ENCODE measurements at places on chromosomes 12 and 14.

GRCh38 chr12:51897181-51897580 is 9.3 kb downstream of the ANKRD33 start:
- no peak for DNase-seq

DNA sequence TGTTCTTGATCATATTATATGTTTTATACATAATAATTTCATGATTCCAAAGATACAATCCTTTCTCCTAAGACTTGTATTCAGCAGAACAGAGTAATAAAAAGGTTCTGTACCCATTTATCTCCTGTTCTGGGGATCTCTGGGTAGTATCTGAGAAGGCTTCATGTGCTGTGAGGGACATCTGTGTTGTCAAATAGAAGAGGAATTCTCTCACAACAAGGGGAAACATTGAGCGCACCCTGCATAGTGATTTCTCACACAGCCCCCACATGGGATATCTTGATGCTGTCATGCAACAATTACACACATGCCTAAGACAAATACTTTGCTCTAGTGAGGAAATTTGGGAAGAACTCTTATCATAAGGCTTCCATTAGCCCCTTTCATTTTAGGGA is 101.8 kb upstream of the ATF1 start:
- DNase-seq: no peak

GRCh38 chr12:13336216-13336615 is 139.7 kb downstream of the EMP1 start:
- no peak for DNase-seq

DNA sequence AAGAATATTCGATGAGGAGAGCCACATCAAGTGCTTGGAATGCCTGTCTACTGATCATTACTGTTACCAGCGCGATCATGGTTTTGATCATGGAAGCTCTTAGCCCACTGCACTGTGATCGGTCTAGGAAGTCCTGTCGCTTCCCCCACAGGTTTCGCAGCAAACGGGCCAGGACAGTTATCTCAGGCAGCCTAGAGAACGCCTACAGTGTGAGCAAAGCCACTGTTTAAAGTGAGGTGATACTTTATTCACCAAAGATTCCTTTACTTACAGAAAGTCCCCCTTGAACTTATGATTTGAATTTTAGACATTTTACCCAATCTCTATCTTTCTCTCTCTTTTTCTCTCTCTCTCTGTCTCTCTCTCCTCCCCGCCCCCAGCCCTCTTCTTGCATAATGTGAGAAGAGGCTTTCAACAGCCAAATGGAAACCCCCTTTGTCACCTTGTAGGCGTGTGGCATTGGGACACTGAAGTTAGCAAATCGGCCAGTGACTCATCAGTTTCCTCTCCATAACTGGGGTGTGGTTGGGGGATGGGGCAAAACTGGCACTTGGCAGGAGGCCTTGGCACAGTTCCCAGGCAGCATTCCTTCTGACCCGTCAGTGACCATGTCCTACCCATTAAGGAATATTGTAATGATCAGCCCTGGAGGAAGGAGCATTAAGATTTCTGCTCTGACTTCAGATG is 214.8 kb downstream of the CHST11 start:
- DNase-seq: no peak

- DNase-seq: no peak
Observed at GRCh38 chr12:111767362-111768158, 827 bp downstream of the ALDH2 start.

DNA sequence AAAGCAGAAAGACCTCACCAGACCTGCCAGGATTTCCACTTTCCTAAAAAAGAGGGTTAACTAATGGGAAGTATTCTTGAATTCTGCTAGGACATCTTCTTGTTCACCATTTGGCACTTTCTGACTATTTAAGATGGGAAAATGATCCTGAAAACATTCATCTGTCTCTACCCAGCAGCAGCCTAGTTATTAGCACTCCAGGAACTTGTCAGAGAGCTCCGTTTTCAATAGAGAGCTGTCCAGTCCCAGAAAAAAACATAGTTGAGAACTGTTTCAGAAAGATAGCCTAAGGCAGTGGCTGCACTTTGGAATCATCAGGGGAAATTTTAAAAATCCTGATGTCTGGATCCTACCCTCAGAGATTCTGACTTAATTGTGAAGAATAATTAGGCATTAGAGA is 22.1 kb upstream of the CEP83 start:
- no peak for DNase-seq

GRCh38 chr12:90947869-90948268 is 7.1 kb downstream of the CCER1 start:
- no peak for DNase-seq

DNA sequence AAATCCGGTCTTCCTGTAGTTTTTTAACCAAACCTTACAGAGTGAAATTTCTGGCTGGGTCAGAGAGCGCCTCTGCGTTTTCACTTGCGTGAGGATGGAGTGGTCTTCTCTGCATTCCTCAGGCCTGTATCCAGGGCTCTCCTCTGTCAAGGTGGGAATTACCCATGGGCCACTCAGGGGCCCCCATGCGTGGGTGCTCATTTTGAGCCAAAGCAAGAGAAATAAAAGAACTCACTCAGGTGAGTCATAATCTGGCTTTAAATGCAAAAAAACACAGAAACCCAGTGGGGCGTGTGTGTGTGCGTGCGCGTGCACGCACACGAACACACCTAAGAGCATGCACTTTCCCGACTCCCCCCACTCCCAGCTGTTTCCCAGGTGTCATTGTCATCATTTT is 104.0 kb upstream of the PWP1 start:
- no peak for DNase-seq

Measured in neuronal stem cell (in vitro differentiated cells).